Activated CD8-positive, alpha-beta memory T cell treated with anti-CD3 and anti-CD28 coated beads, Interleukin-2, amount 50 U/mL, for 48 hours (primary cell): ENCODE measurements at places on chromosomes 16 and 17.

- no peak for DNase-seq
Measured at GRCh38 chr17:17518014-17518413, 21.8 kb upstream of the RASD1 start.

DNA sequence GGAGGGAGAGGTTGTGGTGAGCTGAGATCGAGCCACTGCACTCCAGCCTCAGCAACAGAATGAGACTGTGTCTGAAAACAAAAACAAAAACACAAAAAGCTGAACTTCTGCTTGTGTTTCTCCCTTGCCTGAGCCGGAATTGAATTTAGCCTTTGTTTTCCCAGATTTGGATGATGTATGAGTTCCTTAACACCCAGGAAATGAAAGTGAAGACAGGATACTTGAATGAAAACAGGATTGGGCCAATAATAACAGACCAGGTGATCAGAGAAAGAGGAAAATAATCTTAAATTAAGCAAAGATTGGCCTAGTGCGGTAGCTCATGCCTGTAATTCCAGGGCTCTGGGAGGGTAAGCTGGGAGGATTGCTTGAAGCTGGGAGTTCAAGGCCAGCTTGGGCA lies 1.6 kb upstream of the NUPR1 start:
- DNase-seq: no peak

DNA sequence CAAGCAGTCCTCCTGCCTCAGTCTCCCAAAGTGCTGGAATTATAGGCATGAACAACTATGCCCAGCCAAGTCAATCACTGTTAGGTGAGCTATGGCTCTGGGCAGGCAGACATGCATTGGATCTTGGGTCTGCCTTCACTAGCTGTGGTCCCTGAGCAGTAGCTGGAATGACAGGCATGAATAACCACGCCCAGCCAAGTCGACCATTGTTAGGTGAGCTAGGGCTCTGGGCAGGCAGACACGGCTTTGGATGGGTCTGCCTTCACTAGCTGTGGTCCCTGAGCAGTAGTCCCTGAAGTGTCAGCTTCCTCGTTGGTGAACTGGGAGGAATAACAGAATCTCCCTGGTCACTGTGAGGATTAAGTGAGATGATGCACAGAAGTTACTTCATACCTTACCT lies 6.4 kb downstream of the MRM3 start:
- no peak for DNase-seq

DNA sequence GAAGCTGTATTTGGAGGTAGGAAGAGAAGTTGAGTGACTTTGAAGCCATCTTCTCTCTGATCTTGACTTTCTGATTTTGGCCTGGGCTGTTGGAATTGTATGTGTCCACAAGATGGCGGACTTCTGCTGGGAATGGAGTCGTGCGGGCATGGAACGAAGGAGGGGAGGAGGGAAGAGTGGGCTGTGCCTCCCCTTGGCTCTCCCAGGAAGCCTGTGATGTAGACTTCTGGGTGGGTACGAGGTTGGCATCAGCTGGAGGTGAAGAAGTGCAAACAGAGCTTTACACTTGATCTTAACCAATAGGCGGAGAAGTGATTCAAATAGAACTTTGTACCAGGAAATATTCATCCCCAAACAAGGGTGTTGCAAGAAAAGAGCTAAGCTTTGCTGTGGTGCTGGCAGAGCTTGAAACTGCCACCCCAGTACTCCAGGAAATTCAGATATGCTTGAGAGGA lies 7.4 kb upstream of the TMEM220 start:
- peak; percentile 57 for DNase-seq

DNA sequence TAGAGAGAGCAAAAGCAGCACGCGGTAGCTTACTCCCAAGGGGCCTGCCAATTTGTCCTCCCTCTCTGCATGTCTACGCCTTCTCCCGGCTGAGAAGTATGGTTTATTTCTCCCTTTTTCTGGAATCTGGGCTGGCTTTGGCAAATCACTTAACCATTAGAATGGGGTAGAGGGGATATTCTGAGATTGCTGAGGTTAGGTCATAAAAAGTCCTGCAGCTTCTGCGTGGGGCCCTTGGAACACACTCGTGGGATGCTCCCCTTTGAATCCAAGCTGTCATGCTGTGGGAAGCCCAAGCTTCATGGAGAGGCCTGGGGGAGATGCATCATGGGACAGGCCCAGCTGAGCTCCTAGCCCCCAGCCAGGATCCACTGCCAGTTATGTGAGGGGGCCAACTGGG lies 403.6 kb upstream of the MAF start:
- DNase-seq: no peak

DNA sequence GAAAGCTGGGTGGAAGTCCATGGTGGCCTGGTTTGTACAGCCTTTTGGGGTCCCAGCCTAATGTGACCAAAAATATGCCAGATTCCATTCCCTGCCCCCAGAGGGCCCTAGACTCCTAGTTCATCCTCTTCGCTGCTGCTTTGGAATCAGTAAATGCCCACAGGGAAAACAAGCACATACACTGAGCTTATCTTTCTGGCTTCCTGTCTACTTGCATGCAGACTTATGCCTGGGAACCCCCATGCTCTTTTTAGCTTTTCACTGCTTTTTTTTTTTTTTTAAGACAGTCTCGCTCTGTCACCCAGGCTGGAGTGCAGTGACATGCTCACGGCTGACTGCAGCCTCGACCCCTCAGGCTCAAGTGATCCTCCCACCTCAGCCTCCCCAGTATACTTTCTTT lies 6.2 kb upstream of the CD300LG start:
- DNase-seq: no peak

DNA sequence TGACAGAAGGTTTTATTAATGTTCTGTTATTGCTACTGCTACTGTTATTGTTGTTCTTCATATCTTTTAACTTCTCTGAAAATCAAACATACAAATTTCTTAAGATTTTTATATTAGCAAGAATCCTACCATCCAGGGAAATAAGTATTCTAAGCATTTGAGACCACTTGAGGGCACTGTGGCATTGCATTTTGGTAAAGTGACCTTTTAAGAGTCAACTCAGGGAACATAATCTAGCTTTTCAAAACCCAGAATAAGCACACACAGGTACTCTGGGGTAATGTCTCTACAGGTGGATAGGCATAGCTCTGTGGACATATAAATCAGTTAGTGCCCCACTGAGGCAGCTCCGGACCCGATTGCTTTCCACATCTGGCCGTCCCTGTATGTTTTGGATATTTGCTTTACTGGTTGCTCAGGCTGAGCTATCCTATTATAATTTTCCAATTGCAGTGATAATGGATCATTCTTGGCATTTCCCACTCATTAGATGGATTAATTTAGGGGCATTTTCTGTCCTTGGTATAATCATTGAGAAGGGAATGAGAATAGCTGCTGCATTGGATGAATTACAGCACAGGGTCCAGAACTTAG lies 1425.1 kb upstream of the CDH8 start:
- no peak for DNase-seq

DNA sequence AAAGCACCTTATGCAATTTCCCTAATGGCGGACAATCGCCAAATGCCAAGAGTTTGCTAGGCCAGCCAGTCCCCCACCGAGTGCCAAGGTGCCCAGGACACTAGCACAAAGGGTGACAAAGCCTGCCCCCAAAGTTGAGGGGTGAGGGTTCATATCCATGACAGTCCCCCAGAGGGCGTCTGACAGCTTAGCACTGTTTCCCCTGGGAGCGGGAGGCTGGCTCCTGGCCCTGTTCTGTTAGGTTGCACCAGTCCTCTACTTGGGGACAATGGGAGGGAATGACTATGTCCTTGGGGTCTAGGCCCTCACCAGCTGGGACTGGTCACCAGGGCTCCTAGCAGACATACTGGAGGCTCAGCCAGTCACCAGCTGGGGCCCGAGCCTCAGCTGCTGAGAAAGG lies 66.9 kb downstream of the MYO18A start:
- no peak for DNase-seq

- DNase-seq: peak; percentile 58
Measured at GRCh38 chr17:27846042-27846655, 45.8 kb upstream of the NOS2 start.

DNA sequence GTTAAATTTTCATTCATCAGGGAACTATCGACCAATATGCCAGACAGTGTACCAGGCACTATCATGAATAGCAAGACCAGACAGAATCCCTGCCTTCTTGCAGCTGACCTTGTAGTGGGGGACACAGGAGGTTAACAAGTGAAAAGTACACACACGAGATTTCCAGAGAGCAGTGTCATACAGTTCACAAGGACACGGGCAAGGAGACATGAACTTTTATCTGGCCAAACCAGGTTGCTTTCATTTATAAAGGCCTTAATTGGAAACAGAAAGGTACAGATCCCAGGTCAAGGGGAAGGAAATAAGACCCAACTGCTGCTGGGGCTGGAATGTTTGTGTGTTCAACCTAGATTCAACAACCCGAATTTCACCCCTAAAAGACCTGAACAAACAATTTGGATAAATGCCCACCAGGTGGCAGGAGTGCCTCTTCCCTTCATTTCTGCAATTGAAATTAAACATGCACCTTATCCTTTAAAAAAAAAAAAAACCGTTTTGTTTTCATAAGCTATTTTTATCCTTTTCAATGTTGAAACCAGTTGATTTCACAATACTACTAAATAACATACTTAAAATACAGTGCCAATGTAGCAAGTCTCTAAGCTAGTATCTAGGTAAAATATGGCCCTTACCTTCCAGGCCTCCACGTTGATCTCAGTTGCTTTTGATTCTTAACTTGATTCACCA lies 65.9 kb downstream of the EMP2 start:
- no peak for DNase-seq

DNA sequence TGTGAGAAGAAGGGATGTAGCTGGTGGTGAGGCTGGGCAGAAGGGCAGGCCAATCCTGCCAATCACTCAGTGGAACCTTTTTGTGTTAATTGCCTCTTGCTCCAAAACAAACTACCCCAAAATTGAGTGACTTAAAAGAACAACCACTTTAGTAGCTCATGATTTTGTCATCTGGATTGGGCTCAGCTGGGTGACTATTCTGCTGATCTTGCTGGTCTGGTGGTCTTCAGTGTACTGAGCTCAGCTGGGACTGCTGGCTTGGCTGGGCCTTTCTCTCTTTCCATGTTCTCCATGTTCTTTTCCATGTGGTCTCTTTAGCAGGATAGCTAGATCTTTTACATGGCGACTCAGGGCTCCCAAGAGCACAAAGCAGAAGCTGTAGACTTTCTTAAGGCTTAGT lies 37.7 kb upstream of the SDK2 start:
- DNase-seq: no peak

DNA sequence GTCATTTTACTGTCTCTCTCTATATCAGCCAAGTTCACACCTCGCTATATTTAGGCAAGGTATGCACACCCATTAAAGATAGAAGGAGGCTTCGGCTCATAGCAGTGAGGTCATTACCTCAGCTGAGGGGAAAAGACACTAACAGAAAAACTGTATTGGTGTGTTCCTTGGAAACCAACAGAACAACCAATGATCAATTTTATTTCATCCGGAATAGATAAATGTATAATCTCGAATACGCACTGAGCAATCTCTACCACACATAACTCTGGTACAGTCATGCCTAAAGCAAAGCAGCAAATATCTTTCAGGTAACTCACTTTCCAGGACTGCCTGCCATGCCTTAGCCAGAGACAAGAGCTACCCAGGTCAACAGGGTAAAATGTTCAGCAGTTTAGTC lies 109.9 kb upstream of the CORO6 start:
- no peak for DNase-seq

GRCh38 chr17:43118679-43119615 lies 6.2 kb downstream of the BRCA1 start:
- DNase-seq: peak; percentile 20

- DNase-seq: no peak
Measured at GRCh38 chr17:41551365-41551764, 20.5 kb downstream of the KRT9 start.

- peak; percentile 56 for DNase-seq
Measured at GRCh38 chr17:81517339-81518112, 4.9 kb upstream of the ACTG1 start.

GRCh38 chr17:17683710-17684365 lies 2.6 kb downstream of the RAI1 start:
- DNase-seq: no peak

DNA sequence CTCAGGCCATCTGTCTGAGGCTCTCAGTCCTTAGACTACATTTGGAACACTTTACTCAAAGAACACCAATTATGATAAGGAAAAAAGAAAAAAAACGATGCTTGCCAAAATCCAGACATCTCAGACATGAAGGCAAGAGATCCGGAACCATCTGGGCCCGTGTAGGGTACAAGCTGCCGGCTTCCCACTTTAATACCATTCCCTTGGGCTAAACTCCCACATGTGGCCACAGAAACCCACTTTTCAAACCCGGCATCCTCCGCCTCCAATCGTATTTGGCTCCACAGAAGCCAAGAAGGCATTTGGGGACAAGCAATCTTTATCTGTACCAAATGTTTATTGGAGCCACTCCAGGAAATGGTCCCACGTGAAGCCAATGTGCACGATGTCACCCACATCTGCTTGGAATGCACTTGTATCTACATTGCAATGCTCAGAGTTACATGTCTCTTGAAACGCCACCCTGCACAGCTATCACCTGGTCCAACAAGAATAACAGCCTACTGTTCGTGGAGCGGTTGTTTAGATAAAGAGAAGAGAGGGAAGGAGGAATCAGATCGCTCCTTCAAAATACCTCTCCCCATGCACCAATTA lies 33.5 kb downstream of the XYLT1 start:
- DNase-seq: no peak

DNA sequence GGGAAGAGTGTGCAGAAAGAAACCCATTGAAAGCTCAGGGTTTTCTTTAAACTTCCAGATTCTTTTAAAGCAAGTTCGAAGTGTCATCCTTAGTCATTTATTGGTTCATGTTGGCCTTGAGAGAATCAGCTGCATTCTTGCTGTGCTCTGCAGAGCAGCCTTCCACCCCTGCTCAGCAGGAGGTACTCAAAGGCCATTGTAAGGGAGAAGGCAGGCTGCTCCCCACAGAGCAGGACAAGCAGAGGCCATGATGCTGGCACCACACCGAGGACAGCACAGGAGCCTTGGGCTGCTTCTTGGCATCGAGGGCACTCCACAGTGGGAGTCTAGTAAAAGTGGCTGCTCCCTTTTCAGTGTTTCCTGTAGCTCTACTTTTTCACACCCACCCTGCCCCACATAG lies 29.6 kb downstream of the NMT1 start:
- DNase-seq: no peak

GRCh38 chr17:47733674-47734410 lies 806 bp downstream of the TBX21 start:
- peak; percentile 66 for DNase-seq
